ENCODE measurements at places on chromosomes 6 and 20.

GRCh38 chr6:13383328-13384163 lies 55.2 kb upstream of the TBC1D7 start:
- DNase-seq, result no peak

- no peak for DNase-seq
Observed at GRCh38 chr6:24788031-24788665, 10.6 kb downstream of the ARMH2 start.

GRCh38 chr6:142844065-142844755 lies 100.8 kb downstream of the HIVEP2 start:
- no peak for DNase-seq

GRCh38 chr6:54315656-54316055 lies 7.4 kb downstream of the TINAG start:
- DNase-seq, result no peak

- DNase-seq, result no peak
Observed at GRCh38 chr6:25369036-25369432, 89.9 kb downstream of the CARMIL1 start.

DNA sequence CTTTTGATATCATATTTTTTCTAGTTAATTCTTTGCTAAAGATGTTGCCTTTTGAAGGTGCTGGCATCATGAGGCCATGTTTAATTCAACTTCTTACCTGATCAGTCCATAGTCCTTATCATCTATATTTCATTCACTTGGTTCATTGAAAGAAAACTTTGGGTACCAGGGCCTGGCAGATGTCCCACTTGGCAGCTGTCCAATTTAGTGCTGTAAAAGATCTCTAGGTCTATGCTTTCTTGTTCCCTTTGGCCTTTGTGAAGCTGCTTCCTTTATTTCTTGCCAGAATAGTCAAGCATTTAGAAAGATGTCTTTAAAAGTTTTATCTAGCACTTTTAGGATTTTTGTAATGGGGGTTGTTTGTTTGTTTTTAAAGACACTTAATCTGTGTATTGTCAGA lies 61.7 kb upstream of the EYA4 start:
- peak; percentile 20 for DNase-seq

GRCh38 chr6:84771125-84771755 lies 6.8 kb upstream of the TBX18 start:
- DNase-seq, result no peak

GRCh38 chr6:167680605-167681149 lies 146.0 kb upstream of the AFDN start:
- DNase-seq, result no peak

DNA sequence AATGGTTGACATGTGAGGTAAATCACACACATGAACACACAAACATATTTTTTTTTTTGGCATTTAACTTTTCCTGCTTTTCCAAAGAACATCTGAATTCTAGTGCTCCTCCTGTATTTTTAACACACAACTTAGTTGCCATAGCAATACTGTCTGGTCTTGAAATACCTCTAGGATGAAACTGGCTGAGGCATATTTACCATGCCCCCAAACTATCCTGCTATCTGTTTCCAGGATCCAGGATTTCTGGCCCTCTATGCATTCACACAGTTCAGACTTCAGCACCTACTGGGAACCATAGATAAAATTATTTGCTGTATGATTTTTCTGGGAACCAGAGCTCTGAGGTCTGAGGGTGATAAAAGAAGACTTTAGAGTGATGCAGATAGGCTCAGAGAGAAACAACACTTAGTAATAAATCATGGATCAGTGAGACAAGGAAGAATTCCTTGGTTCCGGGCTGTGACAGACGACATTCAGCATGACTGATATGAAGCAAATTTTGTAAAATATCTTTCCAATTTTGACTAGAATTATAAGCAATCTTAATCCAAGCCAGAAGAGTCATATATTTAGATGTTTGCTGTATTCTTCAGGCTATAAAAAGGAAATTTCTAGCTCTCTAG lies 359.7 kb downstream of the BTBD9 start:
- DNase-seq, result no peak

DNA sequence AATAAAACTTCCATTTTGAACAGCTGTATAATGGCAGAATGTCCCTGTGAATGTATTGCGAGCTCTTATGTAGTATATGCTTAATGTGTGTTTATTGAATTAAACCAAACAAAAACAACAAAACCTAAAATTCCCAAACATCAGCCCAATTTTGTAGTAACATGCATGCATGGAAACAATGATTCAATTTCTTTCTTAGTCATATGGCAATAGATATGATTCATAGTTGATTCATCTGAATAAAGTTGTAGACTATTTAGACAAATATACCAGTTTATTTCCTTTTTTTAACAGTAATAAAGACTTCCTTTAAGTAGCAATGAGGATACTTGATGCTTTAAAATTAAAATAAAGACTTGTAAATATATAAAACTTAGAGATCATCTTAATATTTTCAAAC lies 670.6 kb downstream of the CD109 start:
- DNase-seq, result no peak

DNA sequence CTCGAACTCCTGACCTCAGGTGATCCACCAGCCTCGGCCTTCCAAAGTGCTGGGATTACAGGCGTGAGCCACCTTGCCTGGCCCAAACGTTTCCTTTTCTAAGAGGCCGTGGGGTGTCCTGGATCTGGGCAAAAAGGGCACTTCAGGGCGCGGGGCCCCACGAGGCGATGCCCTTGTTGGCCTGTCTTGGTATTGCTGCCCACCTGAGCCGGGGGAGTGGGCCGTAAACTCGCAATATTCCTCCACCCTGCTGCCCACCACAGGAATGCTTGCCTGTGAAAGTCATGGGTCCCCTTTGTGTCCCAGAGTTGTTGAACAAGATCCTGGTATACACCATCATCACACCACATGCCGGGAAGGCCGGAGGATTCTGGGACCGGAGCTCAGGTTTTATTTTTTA lies 49.0 kb downstream of the SSR1 start:
- no peak for DNase-seq

- DNase-seq, result no peak
Observed at GRCh38 chr6:123598011-123598410, 38.7 kb downstream of the TRDN start.

GRCh38 chr6:1890987-1891386 lies 281.3 kb downstream of the FOXC1 start:
- DNase-seq, result no peak

DNA sequence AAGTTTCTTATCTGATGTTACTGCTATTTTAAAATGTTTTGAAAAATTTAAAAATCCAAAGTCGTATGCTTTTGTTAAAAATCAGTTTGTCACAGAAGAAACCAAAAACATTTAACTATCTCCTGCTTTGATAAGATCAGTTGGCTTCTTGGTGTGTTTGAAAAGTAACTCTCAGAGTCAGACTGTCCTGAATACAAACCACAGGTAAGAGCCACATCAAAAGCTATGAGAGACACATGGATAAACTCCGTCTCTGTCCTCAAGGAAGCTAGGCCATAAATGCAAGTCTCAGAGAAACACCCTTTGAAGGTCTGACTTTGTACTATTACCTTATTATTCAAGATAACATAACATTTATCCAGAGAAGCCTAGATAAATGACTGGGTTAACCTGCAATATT lies 7.7 kb downstream of the HBS1L start:
- no peak for DNase-seq

- peak; percentile 71 for DNase-seq
Observed at GRCh38 chr6:17705428-17705777, 1.3 kb downstream of the NUP153 start.

DNA sequence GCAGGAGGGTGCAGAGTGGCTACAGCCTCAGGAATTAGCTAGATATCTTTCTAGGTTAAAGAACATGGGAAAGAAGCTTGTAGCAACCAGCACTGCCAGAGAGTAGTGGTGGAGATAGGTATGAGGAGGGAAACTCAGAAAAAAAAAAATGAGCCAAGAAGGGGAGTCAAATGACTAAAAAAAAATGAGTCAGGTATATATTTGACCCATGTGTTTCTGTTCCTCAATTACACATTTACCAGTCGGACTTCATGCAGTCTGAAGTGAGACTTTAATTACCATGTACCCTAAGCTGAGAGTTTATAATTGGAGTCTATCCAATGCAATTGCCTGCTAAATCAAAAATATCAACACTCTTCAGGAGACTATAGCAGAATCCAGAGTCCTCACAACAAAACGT lies 964.6 kb downstream of the HACE1 start:
- DNase-seq, result no peak

DNA sequence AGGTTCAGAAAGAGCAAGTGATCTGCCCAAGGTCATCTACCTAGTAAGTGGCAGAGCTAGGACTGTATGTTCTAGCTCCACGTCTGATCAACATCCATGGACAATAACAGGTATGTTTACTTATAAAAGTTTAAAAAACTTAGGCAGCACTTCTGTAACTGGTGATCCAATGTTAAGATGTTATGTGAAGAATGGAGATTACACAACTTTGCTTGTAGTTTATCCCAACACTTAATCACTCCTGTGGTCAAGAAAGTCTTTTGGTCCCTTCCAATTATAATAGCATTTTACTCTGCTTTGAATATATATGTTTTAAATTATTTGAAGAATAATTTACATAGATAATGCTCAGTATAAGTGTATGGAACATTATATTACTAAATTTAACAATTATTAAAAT lies 4.8 kb downstream of the FBXO30 start:
- DNase-seq, result no peak

GRCh38 chr6:141914646-141915045 lies 218.1 kb upstream of the GJE1 start:
- DNase-seq, result no peak

DNA sequence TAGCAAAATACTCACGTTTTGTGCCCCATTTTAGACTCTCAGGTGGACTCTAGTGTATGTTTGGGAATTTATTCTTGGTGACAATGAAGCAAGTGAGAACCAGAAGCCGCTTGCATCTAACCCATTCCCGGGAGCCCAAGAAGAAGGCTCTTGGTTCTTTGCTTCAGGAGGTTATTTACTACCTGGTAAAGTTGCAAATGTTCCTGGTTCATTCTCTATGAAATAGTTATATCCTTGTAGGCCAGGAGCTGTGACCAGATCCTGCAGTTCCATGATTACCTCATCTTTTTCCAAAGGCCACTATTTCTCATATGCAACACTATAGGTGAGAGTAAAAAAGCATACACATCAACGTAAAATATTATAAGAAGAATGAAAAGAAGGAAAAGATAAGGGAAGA lies 60.9 kb upstream of the FABP7 start:
- no peak for DNase-seq

- no peak for DNase-seq
Observed at GRCh38 chr6:10323018-10323417, 91.9 kb downstream of the TFAP2A start.

DNA sequence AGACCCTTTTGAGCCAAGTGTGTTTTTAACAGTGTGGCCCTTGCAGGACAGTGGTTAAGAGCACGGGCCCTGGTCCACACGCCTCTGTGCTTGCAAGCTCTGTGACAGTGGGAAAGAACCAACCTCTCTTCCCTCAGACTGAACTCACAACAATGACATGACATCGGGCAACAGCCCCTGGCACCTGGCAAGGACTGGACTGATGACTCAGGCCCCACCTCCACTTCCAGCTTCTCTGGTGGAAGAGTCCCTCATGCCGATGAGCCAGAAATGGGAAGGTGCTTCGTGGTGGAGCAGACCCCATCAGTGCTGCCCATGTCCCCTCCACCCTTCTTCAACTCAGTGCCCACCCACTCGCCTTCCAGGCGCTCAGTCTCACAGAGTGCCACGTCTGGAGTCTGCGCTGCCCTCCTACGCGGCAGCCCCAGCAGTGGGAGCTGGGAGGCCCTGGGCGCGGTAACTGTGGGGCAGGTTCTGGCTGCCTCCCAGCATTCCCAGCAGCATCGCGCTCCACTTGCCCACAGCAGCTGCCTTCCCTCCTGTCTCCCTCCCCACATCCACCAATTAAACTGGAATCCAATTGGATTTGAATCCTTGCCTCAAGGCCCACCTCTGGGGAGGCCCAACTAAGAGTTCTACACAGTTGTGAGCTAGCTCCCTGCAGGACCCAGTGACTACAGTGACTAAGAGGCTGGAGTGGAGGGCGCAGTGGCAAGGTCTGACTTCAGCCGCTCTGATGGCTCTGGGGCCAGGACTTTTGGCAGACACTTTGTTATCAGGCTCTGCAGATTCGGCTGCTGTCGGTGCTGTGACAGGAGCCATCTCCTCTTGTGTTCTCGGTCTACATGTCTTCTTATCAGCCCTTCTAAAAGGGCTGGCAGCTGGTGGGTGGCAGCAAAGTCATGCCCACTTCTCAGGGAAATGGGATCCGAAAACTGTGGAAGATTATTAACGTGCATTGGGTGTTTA lies 156.8 kb upstream of the MLN start:
- peak; percentile 4 for DNase-seq

GRCh38 chr6:2990248-2990931 lies 9.3 kb upstream of the NQO2 start:
- peak; percentile 57 for DNase-seq

DNA sequence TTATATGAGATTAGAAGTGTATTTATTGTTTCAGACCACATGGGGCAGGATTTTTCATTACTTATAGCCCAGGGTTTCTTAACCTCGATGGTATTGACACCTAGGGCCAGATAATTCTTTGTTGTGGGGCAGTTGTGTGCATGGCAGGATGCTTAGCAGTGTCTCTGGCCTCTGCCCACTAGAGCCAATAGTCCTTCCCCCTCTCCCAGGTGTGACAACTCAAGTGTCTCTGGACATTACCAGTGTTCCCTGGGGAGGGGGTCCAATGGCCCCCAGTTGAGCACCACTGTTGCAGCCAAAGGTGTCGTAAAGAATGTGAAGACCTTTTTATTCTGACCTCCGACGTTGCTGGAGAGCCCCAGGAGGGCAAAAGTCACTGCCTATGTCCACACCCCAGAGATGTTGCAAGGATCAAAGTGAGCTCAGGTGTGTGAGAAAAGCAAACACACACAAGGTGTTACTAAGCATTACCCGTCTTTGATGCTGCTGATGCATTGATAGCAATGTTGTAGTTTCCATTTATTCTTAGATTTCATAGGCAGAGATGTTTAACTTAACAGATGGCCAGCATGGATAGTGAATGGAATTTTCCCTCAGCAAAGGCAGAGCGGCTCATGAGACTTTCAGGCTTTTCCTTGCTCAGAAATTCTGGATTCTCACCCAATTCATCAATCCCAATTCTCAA lies 22.2 kb downstream of the BANF2 start:
- DNase-seq, result no peak

DNA sequence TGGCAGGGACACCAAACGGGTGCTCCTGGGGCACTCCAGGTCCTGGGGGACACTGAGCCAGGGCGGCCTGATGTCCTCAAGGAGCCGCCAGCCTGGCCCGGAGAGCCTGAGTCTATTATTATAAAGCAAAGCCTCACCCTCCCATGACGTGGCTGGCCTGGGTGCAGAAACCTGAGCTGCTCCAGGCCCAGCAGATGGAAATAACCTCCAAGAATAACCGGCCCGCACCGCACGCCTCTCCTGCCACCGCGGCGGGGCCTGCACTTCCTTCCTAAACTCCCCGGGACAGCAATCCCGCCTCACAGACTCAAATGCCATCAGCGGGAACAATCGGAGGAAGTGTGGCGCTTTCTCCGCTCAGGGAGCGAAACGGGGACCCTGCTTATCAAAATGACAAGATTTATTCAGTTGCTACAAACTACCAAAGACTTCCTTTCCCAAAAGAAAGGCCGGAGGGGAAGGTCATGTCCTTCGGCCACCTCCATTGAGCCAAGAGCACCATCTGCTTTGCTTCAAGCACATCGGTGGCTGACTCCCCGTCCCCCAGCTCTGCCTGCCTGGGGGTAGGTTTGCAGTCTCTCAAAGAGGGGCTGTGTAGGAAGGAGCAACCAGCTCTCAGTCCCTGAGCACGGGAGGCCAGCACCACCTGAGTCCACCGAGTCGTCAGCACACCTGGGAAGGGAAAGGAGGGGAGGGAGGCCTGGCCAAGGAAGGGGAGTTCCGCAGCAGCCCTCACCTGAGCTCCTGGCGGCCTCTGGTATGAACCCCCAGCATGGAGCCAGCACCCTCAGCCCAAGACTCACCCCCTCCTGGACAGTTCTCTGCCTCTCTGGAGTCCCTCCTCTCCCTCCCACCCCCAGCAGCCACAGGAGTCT lies 78.6 kb upstream of the QKI start:
- peak; percentile 54 for DNase-seq

All from myocyte (in vitro differentiated cells).